ENCODE measurements at places on chromosomes 2 and 18.
A peak's percentile ranks its signal among the peaks of the same experiment; 100 is the strongest.

- no peak for DNase-seq
These were observed 200.1 kb upstream of the RAB12 start for GRCh38 chr18:8409151-8409550.

- DNase-seq: no peak
These were observed 355.1 kb upstream of the ZC3H15 start for GRCh38 chr2:186130748-186131641.

DNA sequence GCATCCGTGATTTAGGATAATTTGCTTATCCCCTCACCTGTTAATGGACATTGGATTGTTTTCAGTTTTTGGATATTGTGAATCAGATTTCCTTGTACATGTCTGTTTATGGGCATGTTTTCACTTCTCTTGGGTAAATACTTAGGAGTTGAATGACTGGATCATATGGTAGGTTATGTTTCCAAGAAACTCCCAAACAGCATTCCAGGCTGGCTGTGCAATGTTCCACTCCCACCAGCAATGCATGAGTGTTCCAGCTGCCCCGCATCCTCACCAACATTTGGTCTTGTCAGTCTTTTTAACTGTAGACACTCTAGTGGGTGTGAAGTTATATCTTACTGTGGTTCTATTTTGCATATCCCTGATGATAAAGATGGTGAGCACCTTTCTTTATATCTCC, 8.9 kb upstream of the LRRFIP1 start:
- DNase-seq: no peak

- DNase-seq: no peak
These were observed 305.8 kb downstream of the ETAA1 start for GRCh38 chr2:67702937-67703336.

DNA sequence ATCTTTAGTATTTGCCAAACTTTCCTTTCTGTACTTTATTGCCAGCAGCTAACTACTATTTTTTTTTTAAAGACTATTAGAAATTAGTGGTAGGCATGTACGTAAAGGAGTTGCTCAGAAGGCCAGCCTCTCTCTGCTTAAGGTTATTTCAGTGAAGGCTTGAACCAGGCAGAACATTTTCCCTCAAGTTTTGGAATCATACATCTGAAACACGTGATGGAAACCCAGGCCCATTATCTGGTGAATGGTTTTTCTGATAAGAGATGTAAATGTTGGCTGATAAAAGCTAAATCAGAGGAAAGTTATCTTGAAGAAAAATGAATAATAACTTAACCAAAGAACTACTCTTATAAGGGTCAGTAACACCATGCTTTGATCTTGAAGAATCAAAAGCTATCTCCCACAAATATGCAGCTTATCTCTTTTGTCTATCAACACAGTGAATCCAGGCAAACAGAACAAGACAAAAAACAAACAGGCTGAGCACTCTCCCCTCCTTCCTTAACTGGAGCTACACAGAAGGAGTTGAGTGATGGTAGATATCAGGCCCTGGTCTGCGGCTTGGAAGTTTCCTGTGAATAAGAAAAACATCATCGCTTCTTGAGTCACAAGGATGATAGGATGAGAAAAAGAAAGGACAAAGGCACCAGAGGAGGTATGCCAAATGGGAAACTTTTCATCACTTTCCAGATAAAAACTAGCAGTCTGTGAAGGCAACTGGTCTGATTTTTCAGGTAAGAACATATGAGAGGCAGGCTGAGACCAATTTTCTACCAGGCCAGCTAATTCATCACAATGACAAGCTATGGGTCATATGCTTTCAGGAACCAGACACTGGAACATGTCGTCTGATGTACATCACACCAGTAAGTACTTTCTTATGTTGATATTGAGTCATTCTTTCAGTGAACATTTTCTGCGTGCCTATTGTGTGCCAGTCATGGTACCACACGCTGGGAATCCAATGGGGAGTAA, 88.4 kb upstream of the STK17B start:
- peak; percentile 42 for DNase-seq

DNA sequence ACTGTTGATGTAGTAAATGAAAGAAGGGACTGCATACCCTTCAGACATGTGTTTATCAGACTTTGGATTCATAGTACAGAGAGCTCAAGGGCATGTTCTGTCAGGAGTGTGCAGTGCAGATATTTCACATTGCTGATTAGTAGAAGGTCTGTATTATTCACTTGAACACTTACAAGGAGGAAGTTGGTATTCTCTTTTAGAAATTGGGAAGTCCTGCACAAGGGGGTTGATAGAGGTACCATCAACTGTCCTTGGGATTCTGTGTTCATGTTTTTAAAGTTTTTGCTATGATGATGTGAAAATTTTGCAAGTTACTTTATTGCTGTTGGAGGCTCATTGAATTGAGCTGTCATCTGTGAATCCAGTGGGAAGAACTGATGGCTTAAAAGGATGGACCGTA, 6.7 kb downstream of the PSMD1 start:
- no peak for DNase-seq

DNA sequence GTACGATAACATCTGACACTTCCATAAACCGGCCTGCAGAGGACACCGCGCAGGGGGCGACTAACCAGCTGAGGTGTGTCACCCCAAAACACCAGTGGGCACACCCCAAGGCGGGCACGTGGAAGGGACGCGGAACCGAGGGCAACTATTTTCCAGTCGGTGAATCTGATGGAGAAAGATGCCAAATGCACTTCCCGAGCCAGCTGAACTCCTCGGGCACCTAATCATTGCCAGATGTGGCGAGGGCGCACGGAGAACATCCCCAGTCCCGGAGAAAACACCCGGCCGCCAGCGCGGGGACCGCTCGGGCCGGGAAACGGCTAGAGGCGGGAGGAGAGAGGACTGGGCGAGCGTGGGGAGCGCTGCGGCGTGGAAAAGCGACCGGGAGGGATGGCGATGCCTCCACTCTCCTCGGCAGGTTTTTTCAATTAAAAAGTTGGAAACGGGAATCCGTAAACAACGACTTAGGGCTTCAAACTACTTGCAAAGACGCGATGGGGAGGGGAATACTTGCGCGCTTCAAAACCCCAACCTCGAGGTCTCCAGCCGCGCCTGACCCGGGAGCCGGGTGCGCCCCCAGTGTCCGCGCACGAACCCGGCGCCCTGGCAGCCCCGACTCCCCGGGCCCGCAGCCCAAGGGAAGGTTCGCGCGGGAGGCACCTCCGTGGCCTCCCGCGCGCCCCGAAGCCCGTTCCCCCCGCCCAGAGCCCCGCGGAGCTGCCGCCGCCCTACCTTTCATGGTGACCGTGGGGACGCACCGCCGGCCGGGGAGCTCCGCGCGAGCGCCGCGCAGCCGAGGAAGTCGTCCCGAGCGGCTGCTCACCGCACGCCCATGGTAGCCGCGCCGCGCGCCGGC, 497 bp downstream of the COLEC12 start:
- DNase-seq: no peak

- no peak for DNase-seq
These were observed 106.4 kb downstream of the ZAP70 start for GRCh38 chr2:97819754-97820153.

GRCh38 chr18:32366586-32367538, 103.8 kb downstream of the GAREM1 start:
- DNase-seq: no peak

DNA sequence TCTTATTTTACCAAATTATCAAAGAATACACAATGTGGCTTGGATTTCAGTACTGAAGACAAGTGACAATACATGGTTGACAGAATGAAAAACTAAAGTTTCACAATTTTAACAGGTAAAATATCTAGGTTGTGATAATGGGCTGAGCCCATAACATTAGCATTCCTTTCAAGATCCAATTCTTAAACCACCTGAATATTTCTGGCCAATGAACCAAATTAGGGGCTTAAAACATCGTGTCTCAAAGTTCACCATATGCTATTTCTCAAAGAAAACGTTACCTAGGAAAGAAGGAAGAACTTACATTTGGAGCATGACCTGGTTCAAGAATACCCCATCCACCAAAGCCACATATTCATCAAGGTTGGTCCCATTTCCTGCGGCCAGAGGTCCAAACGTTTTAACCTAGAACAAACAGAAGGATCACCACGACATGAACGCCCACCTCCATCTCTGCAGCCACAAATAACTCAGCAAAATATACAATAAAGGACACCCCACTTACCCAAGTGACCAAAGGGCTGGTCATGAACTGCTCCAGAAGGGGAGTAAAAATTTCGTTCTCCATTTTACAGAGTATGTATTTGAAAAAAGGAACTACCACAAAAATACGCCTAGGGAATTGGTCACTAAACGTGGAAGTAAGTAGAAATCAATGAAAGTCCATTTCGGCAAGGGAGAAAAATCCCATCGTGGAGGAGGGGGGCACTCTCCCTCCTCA, 984 bp downstream of the CCDC88A start:
- DNase-seq: no peak

- no peak for DNase-seq
These were observed 30.1 kb upstream of the MCFD2 start for GRCh38 chr2:46945671-46946070.

GRCh38 chr2:230202430-230203109, 17.2 kb downstream of the SP110 start:
- DNase-seq: no peak

DNA sequence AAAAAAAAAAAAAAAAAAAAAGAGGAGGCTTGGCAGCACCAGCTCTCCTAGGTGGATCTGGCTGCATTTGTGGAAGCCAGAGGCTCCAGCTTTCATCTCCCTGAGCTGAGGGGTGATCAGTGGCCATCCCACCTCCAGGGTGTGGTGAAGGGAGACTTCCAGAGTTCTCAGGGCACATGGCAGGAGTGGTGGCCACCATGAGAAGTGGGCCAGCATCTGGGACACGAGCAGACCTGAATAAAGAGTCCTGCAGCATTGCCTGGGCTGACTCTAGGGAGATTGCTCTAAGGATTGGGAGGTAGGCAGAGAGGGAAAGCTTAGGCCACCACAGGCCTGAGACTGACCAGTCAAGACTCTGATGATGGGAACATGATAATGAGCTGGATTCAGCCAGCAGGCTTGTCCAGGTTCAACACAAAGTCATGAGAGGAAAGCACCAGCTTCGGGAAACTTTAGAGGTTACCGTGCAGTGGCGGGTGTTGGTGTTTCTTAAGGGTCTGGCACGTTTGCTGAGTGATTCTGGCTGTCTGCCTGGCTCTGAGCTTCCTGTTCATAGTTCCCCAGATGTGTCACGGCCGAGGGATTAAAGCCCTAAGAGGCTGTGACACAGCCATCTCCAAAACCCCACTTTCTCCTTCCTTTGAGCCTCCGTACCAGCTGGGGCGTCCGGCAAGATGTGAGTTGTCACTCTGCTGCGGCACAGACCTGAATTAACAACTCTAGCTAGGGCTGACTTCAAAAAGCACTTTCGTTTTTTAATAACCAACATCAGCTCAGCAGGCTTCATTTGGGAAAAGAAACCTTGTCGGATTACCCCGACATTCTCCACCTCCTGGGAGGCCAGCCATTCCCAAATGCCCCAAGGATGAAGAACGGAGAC, 38.3 kb upstream of the IL1R1 start:
- no peak for DNase-seq

DNA sequence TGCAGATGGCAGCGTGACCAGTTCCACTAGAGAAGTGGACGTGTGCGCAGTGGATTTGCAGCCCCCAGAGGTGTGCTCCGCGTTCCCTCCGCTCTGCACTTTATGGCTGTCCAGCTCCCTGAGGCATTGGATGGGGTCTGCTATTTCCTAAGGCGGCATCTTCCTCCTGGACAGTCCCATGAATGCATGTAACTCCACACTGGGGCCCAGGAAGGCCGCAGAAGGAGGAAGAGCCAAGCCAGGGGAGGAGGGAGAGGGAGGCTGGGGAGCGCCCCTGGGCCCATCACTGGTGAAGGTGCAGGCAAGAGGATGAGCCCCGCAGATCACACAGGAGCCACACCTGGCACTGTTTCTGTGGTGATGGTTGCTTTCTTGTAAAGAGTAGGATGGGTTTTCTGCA, 99.1 kb downstream of the PTGR3 start:
- no peak for DNase-seq

GRCh38 chr2:105515581-105516415, 116.9 kb upstream of the FHL2 start:
- DNase-seq: no peak

Data from effector CD4-positive, alpha-beta T cell (primary cell).